ENCODE measurements at places on chromosomes 3 and 15.

GRCh38 chr3:41200669-41201021 is 1.3 kb downstream of the CTNNB1 start:
- no peak for DNase-seq

DNA sequence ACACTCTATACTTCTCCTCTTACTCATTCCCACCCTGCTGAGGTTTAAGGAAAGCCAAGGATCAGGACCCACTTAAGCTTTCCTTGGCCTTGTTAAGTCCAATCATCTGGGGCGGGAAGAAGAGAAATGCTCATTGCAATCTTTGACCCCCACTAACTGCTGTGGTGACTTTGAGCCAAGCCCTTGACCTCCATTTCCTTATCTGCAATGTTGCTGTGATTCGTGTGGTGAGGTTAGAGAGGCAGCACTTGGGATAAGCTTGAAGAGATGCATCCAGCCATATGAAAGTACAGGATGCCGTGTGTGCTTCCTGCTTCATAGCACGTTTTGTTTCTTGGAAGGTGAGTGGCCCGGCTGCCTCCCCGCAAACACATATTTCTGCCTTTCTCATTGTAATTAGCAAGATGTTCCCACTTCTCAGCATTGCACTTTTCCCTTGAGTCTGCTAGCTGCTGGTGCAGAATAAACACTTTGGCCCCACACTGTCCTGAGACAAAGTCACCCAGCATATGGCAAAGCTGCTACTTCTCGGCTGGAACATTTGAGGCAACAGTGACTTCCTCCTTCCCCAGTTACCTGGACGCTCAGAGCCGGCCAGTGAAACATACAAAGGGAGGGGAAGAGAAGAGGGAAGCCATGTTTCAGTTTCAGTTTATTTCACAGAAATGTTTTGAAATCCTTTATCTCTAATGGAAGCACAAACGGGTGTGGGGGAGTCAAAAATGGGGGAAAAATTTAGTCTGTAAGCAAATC is 10.5 kb upstream of the NUDT16 start:
- DNase-seq = no peak

DNA sequence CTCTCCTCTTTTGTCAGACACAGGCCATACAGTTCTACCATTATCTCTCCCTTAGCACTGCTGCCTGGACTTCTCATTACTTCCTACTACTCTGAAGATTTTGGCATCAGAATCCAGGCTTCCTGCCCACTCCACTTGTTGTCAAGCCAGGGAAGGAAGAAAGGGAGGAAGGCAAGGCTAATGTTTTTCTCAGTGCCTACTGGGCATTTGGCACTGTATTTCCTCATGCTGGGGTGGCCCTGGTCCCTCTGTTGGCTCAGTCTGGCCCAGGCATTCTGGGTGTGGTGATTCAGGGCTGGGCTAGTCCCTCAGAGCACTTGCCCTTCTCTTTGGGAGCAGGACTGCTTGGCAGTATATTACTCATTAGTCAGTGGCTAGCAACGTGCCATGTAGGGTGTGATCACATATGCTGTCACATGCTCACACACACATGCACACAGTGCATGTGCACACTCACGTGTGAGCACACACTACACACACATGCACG is 52.9 kb downstream of the BSN start:
- no peak for DNase-seq

- DNase-seq = no peak
Observed at GRCh38 chr15:32722136-32722535, 4.3 kb downstream of the GREM1 start.

DNA sequence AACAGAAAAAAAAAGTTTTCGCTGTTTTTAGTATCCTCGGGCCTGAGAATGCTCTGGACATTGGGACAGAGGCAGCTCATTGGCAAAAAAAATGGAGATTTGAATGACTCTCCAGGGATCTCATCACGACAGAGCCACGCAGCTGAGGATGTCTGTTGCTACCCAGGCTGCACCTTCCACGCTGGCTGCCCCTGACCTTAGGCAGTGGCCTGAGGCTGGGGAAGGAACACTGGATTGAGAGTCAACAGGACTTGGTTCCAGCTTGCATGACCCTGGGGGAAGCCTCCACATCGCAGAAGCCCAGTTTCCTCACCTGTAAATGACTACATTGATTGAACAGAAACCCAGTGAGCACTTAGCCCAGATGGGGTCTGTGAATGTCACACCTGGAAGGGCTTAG is 8.7 kb upstream of the ACSBG1 start:
- no peak for DNase-seq

DNA sequence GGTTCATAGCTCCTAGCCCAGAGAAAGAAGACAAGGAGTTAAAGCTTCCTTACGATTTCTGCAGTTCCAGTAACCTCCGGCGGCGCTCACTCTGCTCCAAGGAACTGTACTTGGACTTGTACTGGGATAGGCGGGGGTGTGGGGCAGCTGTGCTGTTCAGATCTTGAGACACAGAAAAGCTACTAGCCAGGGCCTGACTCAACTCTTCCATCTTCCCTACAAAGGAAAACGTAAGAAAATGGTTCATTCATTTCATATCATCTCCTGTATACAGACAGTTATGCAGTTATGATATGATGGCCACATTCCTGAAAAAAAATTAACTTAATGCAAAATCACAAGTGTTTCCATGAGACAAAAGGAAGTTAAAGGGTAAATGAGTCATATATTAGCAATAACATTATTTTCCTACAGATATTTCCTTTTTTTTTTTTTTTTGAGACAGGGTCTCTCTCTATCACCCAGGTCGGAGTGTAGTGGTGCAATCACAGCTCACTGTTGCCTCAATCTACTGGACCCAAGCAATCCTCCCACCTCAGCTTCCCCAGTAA is 4.6 kb downstream of the SNUPN start:
- no peak for DNase-seq

All from NCI-H1048 (cell line).